Activated B cell treated with CpG ODN at 0.5 μM for 24 hours (primary cell): ENCODE measurements at places on chromosomes 7 and 10.

DNA sequence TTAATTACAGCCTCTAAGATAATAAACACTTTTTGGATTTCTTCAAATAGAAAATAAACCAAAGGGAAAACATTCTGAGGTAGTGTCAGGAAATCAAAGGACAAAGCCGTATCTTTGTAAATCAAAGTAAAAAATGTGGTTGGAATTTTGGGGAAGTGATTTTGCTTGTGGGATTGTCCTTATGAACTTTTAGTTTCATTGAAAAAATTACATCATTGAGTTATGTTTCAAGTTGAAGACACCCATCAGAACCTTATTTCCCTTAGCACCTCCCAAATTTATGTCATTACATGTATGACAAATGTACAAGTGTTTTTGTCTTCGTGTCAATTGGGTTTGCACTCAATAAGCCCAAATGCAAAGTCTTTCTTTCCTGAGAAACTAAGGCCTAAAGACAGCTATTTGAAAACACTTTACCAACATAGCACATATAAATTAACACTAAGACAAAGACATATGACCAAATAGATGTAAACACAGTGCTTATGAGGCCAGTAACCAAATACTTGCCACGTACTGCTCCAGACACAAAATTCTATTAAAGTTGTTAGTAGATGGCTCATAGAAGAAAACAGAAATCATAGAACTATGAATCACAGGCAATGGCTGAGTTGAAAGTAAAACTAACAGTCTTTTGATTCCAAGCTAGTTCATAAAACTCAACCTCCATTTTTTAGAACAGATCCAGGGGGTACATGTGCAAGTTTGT, 26.9 kb upstream of the LAMB4 start:
- no peak for DNase-seq

GRCh38 chr7:155265961-155266360, 31.7 kb upstream of the INSIG1 start:
- no peak for DNase-seq

GRCh38 chr7:7732621-7733281, 14.3 kb upstream of the RPA3 start:
- DNase-seq: no peak

DNA sequence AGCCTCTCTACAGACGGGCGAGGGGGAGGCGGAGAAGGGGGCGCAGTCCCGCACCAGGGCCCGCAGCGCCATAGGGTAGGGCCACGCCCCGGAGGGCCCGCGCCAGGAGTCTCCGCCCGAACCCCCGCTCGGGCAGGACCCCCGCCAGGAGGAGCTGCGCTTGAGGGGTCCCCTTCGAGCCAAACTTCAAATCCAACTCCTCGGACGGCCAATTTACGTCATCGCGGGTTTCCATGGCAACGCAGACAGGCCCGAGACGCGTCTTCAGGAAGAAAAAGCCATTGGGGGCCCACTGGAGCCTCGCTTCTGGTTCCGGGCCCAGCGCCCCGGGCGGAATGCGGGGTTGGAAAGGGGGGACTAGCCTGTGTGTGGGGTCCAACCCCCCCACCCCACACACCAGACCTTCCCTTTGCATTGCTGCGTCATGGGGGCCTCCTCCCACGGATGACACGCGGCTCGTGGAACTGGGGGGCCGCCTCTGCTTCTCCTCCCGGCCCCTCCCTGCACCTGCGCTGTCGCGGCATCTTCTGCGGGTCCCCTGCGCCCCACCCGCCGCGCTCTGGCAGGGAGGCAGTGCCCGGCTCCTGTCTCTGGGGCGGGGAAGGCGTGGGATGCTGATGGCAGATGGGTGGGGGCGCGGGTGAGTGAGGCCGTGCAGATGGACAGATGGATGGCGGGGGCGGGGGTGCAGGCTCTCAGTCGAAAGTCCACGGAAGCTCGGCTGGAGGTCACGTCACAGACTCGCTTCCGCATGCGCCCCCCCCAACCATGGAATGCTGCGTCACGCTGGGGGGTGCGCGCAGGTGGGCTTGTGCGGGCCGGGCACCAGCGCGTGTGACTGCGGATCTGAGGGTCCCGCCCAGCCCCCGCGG, 1.2 kb downstream of the CALY start:
- DNase-seq: peak; percentile 54

- DNase-seq: no peak
Measured at GRCh38 chr7:19814776-19815175, 41.4 kb upstream of the TMEM196 start.
